ENCODE measurements at places on chromosomes 2 and 18.

- DNase-seq: no peak
Measured at GRCh38 chr2:96963316-96963715, 23.1 kb downstream of the FAM178B start.

- DNase-seq: no peak
Measured at GRCh38 chr2:156115338-156115737, 217.2 kb downstream of the NR4A2 start.

DNA sequence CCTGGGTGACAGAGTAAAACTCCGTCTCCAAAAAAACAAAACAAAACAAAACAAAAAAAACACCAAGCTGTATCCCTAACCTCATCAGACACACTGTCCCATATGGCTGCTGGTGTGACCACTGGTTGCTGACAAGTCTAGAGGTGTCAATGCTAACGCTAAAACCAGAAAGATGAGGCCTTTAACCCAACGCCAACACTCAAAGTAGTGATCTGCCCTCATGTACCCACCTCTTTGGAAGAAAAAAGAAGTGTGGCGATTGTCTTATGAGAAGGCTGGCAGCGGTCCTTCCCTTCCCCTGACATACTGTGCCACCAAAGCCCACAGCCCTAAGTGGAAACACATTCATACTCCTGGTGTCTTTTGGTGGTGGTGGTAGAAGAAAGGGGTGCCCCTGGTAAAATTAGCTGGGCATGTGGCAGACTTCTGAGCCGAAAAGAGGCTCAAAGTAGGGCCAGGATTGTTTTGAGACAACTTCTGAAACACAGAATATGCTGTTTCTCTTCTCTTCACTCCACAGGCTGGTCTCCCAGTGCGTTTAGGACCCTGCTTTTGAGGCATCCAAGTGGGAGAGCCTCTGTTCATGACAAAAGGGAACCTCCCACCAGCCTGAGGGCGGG, 9.8 kb downstream of the SERTAD2 start:
- DNase-seq: no peak

DNA sequence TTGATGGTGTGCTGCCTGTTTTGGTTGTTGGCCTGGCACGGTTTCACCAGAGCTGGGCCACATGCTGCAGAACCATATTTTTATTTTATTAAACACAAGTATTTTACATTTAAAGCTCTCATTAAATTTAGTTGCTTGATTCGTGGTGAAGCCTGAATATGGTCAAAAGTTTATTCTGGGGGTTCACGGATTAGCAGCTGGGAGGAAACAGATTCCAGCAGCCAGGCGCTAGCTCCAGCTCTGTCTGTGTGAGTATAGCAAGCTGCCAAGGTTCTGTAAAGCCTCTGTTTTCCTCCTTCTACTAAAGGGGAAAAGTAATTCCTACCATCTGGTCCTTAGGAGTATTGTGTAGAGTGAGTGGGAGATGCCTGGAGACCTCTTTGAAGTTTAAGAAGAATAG, 22.5 kb downstream of the GATA6 start:
- DNase-seq: no peak

DNA sequence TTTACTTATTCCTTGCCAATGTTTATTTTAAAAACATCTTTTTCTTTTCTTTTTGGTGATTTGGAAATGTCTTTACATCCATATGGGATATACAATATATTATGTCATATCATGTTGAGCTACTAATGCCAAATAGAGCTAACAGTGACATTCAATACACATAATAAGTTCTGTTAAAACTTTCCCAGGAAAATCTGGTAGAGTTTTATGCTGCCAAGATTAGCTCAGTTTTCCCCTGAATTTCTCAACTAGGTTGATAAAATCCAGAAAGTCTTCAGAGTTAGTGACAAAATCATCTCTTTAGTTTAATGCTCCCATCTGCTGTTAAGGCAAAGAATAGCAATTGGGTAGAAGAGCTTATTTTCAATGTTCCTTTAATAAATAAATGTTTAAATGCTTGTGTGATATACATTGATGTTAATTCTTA, 9.9 kb downstream of the COL3A1 start:
- no peak for DNase-seq

GRCh38 chr18:68734308-68734707, 19.4 kb upstream of the TMX3 start:
- DNase-seq: no peak

GRCh38 chr2:32683520-32684086, 55.8 kb downstream of the TTC27 start:
- no peak for DNase-seq

Data from stimulated activated naive B cell treated with anti-CD40 and anti-IgM and Interleukin-4, amounts not matched to agents 10 μg/mL and 1 μg/mL and 100 μg/mL, for 72 hours (primary cell).